ENCODE measurements at places on chromosomes 6 and 20. TPM values are rescaled to one million over a fixed set of nuclear protein-coding genes. Genes with fewer than 3 reads are reported as not detected.

GRCh38 chr20:12829170-12829569 lies 179.6 kb upstream of the SPTLC3 start:
- no peak for DNase-seq

GRCh38 chr6:25875563-25875905 lies 1.5 kb upstream of the SLC17A3 start:
- DNase-seq, result no peak

- DNase-seq, result no peak
Observed at GRCh38 chr6:112833581-112834131, 486.5 kb downstream of the RFPL4B start.

ZNF334 gene
- polyA plus RNA-seq, result not detected

DNA sequence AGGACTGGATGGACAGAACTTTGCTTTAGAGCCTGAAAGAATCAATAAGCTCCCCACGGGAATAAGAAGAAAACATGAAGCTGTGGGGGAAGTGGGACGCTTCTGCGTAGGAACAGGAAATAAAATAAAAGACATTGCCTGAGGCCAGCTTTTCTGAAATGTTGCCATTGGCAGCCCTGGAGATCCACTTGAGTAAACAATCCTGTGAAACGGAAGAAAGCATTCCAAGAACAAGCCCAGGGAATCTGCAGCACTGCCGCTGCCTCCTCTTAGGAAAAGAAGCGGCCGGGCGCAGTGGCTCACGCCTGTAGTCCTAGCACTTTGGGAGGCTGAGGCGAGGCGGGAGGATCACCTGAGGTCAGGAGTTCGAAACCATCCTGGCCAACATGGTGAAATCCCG lies 182.3 kb upstream of the RALGAPA2 start:
- no peak for DNase-seq

- peak; percentile 99 for DNase-seq
Observed at GRCh38 chr6:41286544-41287346, at the start of gene TREM1. Gene TREM1, minus strand, starts transcription at chr6:41286682. Its CDS starts 27 bp downstream, at chr6:41286655.

GRCh38 chr20:59351157-59352040 lies 51.0 kb downstream of the EDN3 start:
- no peak for DNase-seq

DNA sequence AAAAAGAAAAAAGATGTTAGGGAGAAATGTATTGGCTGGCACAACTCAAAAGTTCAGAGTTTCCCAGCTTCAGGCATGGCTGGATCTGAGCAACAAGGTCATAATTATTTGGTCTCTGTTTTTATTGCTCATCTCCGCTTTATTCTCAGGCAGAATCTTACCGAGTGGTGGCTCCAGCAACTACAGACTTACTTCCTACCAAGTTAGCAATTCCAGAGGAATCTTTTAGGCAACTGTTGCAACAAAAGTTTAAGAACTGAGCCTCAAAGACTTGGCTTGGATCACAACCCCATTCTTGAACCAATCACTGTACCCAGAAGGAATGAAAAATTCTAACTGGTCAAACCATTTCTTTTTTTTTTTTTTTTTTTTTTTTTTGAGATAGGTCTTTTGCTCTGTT lies 35.5 kb upstream of the NCOA3 start:
- no peak for DNase-seq

GGTLC1 gene
- polyA plus RNA-seq, result not detected

Measured in CD14-positive monocyte (primary cell).